ENCODE measurements at places on chromosomes 6 and 20.

- DNase-seq, result no peak
Observed at GRCh38 chr6:5086294-5086890, 1.3 kb downstream of the PPP1R3G start.

DNA sequence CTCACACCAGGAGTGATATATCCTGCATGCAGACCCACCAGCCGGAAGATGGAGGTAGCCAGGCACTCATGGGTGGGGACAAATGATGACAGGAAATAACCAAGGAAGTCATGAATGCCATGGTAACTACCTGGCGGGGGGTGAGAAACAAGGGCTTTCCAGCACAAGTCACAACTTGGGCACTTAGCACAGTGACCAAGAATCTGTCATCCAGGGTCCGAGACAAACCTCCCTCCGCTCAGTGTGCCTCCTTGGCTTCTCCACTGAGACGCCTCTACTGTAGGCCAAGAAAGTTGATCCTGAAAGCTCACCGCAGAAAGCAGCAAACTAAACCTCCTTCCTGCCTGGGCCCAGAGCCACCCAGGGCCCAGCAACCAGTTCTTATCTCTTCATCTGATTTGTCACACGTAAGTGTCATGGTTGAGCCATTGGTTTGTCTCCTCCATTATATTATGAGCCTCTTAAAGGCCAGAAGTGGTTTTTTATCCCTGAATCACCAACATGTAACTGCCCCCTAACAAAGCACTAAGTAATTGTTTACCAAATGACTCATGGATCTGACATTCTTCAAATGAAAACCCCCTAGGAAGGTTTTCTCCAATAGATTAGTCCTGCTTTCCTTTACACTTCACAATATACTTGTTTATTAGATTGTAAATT, 84.3 kb upstream of the TAB2 start:
- peak; percentile 89 for DNase-seq

DNA sequence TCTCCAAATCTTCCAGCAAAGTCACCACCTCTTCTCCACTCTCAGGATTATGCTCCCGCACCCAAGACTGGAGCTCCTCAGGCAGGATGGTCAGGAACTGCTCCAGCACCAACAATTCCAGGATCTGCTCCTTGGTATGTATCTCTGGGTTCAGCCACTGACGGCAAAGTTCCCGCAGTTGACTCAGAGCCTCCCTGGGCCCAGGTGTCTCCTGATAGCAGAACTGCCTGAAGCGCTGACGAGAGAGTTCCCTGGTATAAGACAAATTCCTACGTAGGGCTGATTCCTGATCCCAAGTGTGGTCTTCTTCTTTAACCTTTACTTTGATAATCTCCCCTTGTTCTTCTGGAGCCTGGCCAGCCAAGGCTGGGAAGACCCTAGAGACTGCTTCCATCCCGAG, 60.6 kb downstream of the GPX5 start:
- no peak for DNase-seq

- no peak for DNase-seq
Observed at GRCh38 chr20:32925481-32926196, 66.9 kb downstream of the EFCAB8 start.

- DNase-seq, result no peak
Observed at GRCh38 chr6:5659467-5659866, 347.3 kb downstream of the NRN1 start.

DNA sequence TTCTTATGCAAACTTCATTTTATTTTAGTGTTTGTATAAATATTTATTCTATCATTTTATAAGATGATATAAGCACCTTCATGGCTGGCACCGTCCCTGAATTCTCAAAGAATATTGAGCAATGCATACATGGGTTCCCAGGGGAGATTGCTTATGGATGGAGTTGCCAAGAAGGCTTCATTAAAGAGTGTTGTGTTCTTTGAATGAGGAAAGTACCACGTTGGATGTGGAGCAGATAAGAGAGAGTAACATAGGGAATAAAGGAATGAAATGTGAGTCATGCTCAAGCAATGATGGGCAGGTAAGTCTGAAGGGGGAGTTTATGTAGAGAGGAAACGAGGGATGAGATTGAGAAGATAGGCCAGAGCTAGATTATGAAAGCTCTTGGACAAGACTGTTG, 10.3 kb downstream of the DSE start:
- no peak for DNase-seq

Data from T-helper 1 cell (primary cell).